Stimulated activated CD4-positive, alpha-beta T cell treated with anti-CD3 and anti-CD28 coated beads, Interleukin-4, amount 100 ng/mL, for 48 hours (primary cell): ENCODE measurements at places on chromosomes 16 and 17.

DNA sequence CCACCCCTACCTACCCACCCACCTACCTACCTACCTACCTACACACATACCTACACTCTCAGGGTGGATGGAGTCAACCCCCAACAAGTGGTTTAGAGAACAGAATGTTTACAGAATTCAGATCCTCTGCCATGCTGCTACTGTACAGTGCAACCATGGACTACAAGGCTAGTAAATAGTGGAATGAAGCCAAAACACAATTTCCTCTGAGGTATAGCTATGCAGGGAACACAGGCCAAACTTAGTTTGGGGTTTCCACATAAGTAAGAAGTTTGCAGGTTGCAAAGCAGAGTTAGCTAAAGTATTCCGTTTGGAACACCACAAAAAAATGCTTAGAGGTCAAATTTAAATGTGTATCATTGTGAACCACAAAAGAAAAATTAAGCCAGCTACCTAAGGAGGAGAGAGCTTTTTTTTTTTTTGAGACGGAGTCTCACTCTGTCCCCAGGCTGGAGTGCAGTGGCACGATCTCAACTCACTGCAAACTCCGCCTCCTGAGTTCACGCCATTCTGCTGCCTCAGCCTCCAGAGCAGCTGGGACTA lies 2.7 kb upstream of the AP1G1 start:
- DNase-seq = no peak

- DNase-seq = no peak
Measured at GRCh38 chr16:57534881-57535658, 1.3 kb downstream of the CCDC102A start.

DNA sequence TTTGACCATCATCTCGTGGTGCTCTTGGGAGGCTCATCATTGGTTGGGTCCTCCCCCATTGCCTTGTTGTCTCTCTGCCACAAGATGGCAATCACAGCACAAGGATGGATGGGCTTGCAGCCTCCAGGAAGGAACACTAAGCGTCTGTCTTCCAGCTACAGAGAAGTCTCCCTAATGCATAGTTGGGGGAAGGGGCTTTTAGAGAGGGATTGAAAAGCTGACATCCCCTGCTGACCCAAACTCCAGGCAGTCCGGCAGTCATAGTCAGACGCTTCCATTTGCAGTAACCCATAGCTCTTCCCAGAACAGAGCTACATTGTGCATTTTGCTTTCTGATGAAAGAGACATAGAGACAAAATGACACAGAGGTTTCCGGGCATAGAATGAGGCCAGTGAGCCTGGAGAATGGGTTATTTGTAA lies 111.4 kb downstream of the UTP18 start:
- peak; percentile 30 for DNase-seq

DNA sequence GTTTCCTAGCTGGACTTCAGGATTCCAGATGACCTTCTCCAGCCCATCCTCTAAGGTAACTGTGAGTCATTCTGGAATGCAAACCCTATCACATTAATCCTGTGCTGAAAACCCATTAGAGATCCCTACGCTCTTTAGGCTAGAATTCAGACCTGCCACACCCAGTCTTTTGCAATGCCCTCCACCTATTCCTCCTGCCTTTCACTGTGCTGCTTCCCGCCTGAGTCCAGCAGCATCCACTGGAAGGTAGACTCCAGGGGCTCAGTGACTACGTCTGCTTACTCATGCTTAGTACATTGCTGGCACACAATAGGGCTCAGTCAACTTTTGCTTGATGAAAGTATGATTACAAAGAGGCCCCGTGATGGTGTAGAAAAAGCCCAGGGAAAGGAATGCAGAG lies 121.1 kb downstream of the SPACA3 start:
- DNase-seq = no peak

DNA sequence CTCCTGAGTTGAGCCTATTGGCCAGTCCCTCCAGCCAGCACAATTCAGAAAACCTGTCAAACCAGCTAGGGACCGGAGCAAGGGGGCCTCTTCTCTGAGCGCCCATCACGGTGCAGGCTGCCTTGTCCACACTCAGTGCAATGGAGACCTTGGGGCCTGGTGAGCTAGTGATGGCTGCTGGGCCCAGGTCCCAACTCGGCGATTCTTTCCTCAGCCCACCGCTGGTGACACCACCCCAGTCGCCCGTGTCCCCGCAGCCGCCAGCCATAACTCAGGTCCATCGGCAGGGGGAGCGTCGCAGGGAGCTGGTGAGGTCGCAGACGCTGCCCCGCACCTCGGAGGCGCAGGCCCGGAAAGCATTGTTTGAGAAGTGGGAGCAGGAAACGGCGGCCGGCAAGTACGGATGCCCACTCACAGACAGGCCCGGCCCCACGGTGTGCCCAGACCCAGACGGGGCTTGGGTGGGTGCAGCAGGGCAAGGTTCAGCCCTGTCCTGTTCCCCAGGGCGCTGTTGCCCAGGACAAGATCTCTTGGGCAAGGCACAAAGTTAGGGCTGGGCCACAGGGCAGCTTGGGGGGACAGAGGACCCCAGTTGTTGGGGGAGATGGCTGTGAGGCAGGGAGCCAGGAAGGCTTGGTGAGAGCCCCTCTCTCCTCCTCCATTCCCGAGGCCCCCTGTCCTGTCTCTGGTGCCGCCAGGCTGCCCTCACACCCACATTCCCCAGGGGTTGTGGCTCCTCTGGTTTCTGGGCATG lies 10.8 kb downstream of the SMTNL2 start:
- DNase-seq = peak; percentile 40

DNA sequence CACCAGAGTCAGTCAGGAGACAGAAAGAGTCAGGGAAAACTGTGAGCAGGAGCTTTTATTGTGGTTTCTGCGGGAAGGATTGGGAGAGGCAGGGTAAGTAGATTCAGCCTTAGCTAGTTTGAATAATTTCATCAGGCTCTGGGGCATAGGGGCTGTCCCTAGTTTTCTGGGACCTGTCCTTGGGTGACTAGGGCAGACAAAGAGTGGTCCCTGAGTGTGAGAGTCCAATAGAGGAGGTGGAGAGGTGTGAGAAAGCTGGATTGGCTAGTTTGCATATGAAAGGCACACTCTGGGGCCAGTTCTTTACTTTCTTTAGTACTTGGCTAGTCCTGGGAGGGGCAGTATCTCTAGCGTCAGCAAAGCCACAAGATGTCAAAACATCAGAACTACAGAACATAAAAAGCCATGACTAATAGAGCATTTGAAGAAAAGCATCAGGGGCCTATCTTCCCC lies 255.6 kb downstream of the HS3ST3A1 start:
- DNase-seq = no peak

- DNase-seq = no peak
Measured at GRCh38 chr16:65176603-65177002, 54.7 kb upstream of the CDH11 start.

DNA sequence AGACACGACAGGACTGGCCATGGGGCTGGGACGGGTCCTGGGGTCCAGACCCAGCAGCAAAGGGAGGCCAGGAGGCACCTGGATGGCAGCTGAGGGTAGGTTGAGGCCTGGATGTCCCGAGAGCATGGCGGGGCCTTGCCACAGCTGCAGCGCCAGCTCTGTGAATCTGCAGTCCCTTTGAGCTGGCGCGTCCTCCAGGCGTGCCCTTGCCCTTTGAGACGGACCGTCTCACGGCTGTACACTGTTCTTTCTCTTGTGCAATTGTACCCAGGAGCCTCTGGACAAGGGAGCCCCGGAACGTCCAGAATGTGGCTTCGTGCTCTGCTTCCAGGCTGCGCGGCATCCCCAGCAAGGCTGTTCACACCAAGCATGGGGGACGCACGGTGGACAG lies 69.5 kb upstream of the CIBAR2 start:
- no peak for DNase-seq

DNA sequence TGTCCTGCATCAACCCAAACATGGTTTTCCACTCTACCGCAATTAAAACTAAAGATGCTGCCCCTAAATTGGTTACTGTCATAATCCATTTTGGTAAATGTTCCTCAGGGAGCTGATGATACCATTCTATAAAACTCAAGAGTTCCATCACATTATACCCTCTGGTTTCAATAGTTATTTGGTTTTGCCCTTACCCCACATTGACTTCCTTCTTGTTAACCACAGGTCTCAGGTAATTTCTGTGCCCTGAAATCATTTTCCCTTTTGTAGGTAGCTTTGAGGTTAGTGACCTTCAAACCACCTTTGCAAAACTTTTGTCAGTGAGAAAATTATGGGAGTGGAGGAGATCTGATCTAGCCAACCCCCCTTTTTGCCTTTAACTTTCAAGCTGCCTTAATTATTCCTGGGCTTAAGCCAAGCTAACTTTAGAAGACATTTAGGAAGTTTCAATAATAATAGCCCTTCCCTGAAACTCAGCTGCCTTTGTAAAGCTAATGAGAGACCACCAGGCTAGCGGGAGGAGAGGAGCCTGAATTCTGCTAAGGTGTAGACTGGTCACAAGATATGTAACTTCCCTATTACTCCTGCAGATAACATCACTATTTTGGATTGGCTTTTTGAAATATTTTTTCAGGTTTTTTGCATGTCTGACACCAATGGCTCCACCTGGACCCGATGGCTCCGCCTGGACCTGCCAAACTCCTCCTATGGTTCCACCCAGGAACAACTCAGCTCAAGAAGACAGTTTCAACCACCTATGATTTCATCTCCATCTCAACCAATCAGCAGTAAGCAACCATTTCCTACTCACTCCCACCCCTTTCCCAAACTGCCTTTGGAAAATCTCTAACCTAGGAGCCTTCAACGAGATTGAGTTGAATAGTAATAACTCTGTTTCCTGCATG lies 224.9 kb downstream of the HS3ST3B1 start:
- DNase-seq = no peak

- no peak for DNase-seq
Measured at GRCh38 chr17:77837917-77838316, 120.6 kb upstream of the TNRC6C start.

DNA sequence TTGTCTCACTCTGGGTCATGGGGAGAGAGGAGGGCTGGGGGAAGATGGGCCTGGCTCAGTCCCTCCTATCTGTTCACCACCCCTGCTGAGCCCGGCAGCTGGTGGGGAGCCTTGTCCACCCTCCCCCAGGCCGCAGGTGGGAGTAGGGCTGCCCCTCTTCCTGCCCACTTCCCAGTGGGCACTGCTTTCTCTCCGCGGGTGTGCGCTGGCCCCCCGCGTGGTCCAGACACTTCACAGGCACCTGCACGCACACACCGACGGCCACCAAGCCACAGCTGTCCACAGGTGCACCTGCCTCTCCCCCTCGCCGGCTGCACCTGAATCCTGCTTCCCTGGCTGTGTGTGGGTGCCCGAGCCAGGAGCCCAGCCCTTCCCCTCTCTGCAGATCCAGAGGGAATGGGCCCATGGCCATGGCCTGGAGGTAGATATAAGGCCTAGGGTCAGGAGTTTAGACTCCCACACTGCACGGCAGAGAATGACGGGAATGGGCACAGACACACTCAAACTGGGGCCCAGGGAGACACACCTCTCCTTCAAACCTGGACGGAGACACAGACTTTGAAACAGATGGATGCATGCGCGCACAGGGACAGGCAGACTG lies 2.0 kb downstream of the NHERF2 start:
- no peak for DNase-seq

- no peak for DNase-seq
Measured at GRCh38 chr16:30985401-30986128, 558 bp downstream of the HSD3B7 start.

DNA sequence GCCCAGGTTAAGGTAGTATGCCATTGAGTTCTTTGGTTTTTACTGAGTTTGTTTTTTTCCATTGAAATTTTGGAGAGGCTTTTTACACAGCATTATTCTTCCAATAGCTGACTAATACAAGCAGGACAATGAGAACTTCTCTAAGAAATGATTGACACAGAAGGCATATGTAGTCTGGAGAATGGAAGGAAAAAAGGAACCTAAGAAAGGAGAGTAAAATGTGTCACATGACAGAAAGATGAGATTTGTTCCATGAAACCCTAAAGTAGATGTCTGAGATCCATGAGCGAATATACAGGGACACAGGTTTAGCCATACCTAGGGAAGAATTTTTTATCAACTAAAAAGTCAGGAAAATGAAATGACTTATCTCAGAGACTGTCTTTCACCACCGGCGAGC lies 80.7 kb downstream of the AKAP1 start:
- no peak for DNase-seq

- DNase-seq = no peak
Measured at GRCh38 chr16:31499928-31500327, 8.3 kb downstream of the RUSF1 start.

- DNase-seq = no peak
Measured at GRCh38 chr17:5286846-5287245, 4.8 kb downstream of the RABEP1 start.

GRCh38 chr17:39376434-39376833 lies 25.0 kb downstream of the FBXL20 start:
- DNase-seq = no peak

DNA sequence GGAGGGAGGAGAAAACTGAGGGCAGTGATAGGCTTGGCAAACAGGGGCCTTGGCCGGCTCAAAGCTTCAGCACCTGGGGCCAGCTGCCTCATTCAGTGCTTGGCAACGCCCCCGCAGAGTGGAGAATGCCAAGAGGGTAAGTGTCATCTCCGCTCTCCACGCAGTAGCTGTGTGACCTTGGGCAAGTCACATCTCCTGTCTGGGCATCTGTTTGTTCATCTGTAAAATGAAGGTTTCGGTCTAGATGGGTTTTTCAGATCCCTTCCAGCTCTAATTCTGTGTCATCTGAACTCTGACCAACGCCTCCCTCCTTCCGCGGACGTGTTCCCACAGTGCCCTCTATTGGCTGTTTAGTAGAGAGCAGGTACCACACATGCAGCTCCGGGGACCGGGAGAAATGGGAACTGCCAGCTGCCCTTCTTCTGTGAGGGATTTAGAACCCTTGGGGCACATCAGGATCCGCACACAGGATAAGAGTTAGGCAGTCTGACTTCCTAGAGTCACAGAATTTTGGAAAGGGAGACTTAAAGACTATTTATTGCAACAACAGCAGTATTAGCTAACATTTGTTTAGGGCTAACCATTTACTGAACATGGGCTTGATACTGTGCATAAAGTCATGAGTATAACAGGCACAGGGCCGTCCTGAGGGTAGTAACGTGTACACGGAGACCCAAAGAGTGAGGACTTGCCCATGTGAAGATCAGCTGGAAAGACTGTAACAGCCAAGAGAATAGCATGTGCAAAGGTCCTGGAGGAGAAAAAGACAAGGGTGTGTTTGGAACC lies 26.8 kb downstream of the GP2 start:
- DNase-seq = peak; percentile 28
